NK-92 treated with Interleukin-12 subunit alpha and Interleukin-12 subunit beta, amount 100 ng/mL, for 24 hours (cell line): ENCODE measurements at places on chromosomes 2 and 18.

GRCh38 chr2:120110507-120110906 is 97.6 kb downstream of the EPB41L5 start:
- no peak for DNase-seq

DNA sequence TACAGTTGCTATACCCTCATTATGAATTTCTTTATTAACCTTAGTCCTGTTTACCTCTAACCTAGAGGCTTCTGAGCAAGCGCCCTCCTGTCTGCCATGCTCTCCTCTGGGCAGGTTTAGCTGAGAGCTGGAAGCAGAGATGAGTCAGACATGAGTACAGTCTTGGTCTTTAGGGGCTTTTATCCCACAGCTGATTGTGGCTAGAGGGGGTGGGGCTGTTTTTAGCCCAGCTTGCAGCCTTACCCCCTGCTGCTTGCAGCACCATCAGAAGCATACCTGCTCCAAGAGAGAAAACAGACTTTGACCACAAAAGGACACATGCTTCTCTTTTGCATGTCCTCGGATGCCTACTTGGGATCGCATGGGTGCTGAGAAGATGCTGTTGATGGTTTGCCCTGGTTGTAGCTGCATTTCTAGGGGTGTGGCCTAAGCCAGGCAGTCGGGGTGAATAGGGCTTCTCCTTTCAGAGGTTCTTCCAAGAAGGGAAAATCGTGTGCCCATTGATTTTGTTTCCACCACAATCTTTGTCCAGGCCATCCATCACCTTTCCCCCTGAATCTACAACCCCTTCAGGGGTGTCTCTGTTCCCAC is 115.0 kb upstream of the LGALSL start:
- DNase-seq: peak; percentile 48

DNA sequence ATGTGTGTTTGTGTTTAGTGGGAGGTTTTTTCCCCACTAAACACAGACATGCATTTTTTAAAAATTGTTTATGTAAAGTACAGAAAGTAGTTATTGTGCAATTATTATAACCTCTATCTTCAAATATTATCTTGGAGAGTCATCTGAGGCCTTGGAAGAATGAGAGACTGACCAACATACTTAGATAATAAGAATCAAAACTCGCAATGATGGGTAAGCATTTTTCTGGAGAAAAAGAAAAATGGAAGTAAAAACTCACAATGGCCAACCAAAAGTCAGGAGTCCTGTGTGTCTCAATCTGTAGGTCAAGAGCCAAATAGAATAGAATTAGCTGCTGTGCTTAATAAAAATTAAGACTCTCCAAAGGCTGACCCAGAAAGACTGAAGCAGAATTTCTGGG is 43.0 kb downstream of the MEMO1 start:
- DNase-seq: no peak

GRCh38 chr2:54710216-54710615 is 13.2 kb upstream of the EML6 start:
- no peak for DNase-seq

DNA sequence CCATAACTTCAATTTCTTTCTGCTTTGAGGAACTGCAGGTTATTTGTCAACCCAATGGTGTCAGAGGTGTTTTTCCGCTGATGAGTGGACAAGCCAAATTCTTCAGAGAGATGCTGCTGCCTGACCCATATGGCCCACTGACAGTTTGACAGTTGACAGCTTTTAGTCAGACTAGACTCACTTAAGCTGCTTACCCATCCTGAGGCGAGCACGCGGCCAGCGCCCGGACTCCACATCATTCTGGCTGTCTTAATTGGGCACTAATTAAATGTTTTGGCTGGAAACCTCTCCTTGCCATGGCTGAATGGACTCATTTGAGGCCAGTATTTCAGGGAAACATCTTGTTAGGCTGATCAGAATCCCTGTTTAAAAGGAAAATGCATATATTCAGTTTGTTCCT is 316.1 kb upstream of the FANCL start:
- DNase-seq: no peak

DNA sequence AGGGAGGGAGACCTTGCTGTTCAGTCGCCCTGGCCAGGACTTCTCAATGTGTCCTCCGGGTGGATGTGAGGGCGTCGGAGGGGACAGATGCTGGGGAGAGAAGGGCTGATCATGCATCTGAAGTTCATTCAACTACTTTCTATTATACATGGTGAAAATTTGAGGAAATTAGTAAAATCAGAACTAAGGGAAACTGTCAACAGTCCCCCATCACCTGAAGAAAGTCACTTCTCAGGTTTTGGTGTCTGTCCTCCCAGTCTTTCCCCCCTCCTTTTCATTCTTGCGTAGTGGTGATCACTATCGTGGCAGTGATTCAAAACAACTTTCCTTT is 17.4 kb upstream of the ACKR3 start:
- DNase-seq: no peak

DNA sequence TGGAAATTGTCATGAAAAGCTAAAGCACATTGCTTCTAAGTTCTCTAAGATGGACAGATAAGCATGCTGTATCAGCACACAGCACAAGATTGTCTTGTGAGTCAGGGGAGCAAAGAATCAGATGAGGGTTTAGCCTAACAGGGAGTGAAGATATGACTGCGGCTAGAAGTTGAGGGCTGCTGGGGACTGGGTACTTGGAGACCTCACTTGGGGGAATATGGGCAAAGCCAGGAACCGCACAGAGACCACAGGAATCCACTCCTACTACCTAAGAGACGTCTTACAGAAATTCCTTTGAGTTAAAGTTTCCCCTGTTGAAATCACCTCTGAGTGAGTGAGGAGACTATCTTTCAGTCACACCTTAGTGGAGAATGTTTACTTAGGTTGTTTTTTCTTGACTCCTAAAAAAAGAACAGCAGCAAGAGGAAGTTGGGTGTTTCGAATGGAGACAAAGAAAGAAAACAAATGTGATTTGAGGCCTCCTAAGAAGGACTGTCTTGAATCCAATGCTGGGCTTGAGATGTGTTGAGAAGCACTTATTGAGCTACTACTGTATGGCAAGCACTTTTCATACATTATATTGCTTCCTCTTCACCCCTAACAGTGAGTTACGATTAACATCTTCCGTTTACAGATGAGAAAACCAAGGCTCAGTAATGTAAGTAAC is 100.7 kb downstream of the ANKRD44 start:
- no peak for DNase-seq

DNA sequence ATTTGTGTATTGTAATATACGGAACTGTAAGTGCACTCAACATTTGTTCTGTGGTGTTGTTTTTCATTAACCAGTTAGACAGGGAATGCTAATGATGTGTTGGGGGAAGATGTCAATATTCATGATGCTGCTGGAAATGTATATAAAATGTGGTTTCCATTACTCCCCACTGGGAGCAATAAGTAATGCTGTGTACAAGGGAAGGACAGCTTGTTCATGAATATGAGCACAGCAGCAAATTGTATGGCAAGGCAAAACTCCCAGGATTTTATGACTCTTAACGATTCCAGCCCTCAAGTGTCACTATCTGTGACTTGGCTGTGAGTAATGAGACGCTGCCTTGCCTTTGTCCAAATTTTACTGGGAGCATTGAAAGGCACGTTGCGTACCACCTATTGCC is 312.4 kb upstream of the DDX18 start:
- DNase-seq: no peak

DNA sequence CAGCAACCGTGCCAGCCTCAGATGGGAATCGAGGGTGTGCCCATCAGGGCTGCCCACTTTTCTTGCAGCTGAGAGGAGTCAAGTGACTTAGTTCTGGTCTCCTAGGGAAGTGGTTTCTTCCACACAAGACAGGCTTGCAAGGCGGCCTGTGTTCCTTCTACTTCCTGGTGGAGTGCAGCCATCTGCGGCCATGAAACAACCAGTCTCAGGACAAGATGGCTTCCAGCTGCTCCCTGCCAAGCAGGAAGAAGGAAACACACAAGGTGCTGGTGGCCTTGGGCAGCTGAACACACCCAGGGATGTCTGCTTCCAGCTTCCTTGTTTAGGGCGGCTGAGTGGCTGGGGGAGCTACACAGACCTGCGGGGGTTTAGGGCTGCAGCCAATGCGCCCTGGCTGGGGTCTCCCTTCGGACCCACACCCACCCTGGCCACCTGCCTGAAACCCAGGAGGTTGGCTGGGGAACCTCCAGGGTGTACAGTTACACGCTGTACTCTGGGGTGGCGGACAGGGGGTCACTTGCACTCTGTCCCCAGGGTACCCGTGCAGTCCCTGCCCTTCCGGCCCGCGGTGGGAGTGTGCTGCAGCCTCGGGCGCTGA is 34.7 kb downstream of the PTPN18 start:
- no peak for DNase-seq

GRCh38 chr2:669323-669722 is 7.9 kb downstream of the TMEM18 start:
- no peak for DNase-seq

DNA sequence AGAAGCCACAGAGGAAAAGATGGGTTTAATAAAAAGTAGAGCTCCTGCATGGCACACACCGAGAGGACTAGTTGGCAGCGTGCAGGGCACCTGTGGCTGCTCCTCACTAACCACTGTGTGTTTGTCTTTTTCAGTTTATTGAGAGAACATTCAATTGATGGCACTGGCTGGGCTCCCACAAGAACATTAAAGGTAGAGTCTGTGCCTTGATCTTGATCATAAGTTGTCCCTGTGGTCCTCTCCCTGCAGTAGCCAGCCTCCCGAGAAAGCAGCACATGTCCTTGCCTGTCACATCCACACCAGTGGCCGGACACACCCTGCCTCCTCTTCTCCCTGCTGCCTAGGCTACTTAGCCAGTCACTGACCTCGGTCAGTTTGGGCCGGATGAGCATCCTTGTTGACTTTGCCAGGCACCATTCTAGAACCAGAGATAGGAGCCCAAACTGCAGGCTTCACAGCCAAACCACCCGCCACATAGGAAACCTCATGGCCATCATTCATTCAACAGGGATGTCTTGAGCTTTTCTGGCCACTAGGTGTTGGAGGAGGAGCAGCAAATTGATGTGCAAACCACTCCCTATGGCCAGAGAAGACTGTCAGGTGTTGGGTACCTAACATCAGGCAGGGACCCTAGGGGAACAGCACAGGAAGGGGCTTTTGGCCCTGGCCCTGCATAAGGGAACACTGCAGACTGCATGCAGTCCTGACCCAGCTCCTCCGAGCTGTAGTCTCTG is 30.2 kb upstream of the SCLY start:
- DNase-seq: no peak

DNA sequence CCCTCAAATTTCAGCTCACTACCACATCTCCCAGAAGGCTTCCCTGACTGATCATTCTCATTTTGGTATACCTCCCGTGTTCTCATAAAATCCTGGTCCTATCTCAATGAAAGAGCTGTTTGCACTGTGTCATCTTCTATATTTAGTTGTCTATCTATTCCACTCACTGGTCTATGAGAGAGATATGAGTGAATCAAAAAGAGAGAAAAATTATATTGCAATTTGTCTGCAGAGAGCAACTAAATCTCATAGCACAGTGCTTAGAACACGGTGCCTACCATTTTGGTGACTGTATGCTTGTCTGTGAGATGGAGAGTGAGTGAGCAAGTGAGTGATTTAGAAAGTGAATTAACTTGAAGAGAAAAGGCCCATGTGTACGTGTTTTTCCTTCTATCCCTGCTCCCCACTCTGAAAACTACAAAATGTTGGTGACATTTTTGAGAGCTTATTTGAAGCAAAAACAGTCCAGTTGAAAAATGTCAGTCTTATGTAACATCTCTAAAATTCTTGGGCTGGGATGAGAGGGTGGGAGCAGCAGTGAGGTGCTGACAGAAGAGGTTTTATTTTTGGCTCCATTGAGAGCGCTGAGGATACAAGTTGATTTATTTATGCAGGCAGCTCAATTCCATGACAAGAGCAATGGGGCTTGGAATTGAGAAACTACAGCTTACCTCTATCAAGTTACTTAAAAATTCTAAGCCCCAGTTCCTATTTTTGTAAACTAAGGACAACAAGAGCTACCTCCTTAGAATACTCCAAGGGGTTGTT is 373.5 kb upstream of the CHST9 start:
- no peak for DNase-seq

DNA sequence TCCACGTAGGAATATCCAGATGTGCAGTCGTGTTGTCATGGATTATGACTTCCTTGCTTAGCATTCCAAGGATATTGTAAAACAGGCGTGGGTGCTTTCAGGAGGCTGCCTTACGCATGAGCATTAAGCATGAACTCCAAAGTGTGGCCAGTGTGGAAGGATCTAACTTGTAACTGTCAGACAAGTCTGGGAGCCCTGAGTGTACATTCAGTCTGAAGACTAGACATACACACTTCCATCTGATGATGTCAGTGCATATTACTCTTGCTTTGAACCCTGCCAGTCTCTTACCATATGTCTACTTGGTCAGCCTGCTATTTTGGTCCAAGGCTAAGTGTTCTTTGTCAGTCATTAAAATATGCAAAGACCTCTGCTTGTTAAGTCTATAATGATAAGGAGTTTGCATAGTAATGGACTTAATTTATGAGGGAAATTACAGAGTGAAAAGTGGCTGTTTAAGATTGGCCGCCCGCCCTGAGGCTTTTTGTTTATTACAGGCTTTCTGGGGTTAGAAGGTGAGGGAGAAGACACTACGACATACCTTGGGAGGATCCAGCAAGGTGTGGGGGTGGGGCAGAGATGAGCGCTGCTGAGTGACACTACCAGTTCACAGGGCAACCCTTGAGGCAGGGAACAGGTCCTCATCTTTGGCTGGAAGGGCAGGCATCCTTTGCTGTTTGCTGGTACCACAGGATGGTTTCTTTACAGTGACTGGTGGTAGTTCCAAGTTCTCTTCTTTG is 48.3 kb downstream of the CABLES1 start:
- no peak for DNase-seq

GRCh38 chr2:162099836-162100235 is 25.8 kb upstream of the DPP4 start:
- no peak for DNase-seq

DNA sequence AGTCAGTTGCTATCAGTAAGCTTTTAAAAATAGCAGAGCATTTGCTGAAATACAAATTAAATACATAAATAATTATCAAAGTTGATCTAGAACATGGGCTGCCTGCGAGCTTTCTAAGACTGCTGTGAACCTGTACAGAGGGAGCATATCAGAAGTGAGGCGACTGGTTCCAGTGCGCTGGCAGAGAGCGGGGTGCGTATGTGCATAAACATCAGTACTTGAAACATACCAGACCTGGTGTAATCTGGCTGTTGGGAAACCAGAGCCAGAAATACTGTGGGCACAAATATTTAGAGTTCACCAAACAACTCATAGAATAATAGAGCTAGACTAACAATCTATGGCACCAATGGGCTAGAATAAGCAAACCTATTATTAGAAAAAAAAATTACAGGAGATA is 27.3 kb downstream of the PDIA6 start:
- DNase-seq: no peak

- DNase-seq: no peak
Measured at GRCh38 chr2:67510745-67511144, 113.6 kb downstream of the ETAA1 start.

- DNase-seq: no peak
Measured at GRCh38 chr2:121565389-121566250, 34.9 kb downstream of the RNU4ATAC start.

DNA sequence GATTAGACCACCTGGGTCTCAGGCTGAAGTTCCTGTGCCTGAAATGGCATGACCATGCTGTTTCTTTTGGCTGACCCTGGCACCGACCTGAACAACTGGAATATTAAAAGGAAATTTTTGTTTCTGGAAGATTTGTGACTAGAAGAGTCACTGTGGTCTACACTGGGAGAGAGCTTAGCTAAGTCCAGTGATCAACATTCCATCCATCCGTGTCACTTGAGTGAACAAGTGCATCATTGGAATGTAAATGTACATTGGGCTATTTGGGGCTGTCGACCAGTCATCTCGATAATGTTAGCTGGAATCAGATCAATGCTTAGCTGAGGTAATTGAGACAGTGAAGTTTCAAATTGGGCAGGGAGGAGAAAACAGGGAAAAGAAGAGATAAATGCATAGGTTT is 95.4 kb upstream of the CCDC85A start:
- DNase-seq: no peak
